NCI-H2081 (cell line): ENCODE measurements at places on chromosomes 2 and 18.

DNA sequence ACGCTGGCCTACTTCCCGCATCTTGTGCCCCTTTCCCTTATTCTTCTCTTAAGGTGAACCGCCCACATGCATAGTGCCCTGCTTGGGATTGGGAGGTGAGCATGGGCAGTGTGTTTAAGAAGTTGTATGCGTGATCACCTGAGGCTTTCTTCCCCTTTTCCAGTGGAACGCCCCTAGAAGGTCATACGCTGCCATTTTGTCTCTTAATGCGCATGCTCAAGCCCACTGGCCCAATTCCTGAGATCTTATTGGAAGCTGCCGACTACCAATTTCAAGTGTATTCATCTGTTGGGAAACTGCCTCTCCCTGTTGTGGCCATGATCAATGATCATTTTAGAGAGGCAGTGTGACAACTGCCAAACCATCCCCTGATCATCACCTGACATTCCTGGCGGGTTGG lies 3.3 kb upstream of the CETN1 start:
- no peak for DNase-seq

GRCh38 chr2:33272001-33272400 lies 204.4 kb upstream of the RASGRP3 start:
- no peak for DNase-seq

- DNase-seq, result no peak
These were observed 61.9 kb upstream of the CREB1 start for GRCh38 chr2:207467716-207468347.

- DNase-seq, result no peak
These were observed 27.0 kb downstream of the TFCP2L1 start for GRCh38 chr2:121258051-121258450.

GRCh38 chr2:30235859-30236535 lies 4.7 kb downstream of the LBH start:
- no peak for DNase-seq

DNA sequence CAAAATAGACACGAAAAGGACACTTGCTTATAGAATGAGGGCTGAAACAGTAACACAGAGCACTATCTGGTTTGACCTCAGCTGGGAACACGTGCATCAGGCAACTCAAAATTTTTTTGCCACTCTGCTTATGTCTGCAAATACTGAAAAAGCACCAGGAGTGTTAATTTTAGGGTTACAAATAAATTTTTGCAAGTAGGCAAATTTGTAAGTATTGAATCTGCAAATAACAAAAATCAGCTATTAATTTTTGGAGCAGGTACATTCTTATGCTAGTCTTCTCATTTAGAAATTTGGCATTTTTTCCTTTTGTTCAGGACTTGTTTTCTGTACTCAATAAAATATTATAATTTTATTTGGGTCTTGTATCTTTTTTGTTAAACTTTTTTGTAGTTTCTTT lies 29.7 kb downstream of the DYTN start:
- no peak for DNase-seq

DNA sequence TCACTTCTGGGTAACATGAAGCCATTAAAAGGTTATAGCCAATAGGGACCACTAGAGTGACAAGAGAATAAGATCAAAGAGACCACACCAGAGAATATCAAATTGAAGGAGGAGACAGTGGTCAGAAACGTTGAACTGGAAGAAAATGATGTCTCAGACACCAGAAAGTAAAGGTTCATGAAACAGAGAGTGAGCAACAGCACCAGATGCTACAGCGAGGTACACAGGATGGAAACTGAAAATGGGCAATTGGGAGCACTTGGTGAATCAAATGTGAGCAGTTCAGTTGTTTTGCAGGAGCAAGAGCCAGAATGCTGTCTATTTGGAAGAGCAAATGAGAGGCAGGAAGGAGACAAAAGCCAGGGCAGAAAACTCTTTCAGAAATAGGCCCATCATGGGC lies 162.6 kb downstream of the SS18 start:
- no peak for DNase-seq

- DNase-seq, result no peak
These were observed 422.0 kb downstream of the GALR1 start for GRCh38 chr18:77671456-77672167.

- no peak for DNase-seq
These were observed 10.6 kb upstream of the SNTG2 start for GRCh38 chr2:939936-940601.

- peak; percentile 42 for DNase-seq
These were observed 1.2 kb downstream of the REV1 start for GRCh38 chr2:99488539-99489062.

- peak; percentile 38 for DNase-seq
These were observed 33.1 kb upstream of the TTC39C start for GRCh38 chr18:23981369-23981980.

- DNase-seq, result no peak
These were observed 89.3 kb upstream of the TMEM247 start for GRCh38 chr2:46390036-46390435.

DNA sequence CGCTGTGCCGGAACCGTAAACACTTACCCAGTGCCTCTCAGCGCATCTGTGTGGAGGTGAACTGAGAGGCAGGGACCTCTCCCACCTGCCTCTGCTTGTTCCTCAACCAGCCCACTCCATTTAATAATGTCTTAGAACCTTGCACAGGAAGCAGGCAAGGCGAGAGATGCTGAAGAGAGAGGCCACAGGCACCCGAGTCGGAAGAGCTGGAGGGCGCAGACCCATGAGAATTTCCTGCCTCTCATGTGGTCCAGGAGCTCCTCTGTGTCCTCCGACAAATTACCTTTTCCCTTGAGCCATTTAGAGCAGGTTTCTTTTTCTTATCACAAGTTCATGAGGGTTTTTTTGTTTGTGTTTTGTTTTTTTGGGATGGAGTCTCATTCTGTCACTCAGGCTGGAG lies 4.9 kb upstream of the RFX8 start:
- no peak for DNase-seq

DNA sequence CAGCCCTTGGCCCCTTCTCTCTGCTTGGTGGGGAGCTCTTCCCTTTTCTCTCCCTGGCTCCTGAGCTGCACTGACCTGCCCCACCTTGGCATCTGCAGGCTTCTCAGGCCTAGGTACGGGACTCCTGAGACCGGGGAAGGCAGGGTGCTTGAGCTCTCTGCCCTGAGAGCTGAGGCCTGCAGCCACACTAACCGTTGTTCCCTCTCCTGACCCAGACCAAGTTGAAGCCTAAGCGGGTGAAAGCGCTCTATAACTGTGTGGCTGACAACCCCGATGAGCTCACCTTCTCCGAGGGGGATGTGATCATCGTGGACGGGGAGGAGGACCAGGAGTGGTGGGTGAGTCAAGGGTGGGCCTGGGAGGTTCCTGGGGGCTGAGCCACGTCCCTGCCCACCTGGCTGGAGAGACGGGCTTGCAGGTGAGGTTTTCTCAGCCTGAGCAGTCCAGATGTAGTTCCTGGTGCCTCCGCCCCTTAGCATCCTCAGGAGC lies 22.2 kb downstream of the ITGB1BP1 start:
- DNase-seq, result no peak

GRCh38 chr18:45467293-45467692 lies 148.0 kb upstream of the SLC14A2 start:
- DNase-seq, result no peak

- DNase-seq, result no peak
These were observed 16.9 kb upstream of the ZCCHC2 start for GRCh38 chr18:62505669-62506494.

DNA sequence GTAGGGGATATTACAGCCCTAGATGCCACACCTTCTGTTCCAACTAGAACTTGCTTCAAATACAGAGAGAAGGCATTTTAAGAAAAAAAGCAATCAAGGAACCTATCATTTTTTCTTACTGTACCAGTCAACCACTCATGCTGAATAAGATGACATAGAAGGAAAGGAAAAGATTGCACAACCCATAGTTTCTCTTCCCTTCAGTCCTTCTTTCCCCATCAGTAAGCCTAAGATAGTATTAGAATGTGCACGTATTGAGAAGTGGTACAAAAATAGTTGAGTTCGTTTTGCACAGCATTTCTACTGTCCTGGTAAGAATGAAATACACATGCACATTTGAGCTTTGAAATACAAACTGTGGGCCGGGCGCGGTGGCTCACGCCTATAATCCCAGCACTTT lies 27.0 kb upstream of the HK2 start:
- DNase-seq, result no peak

GRCh38 chr2:1248187-1248586 lies 165.1 kb upstream of the TPO start:
- DNase-seq, result no peak

- no peak for DNase-seq
These were observed 68.7 kb upstream of the STK39 start for GRCh38 chr2:168316073-168316440.

- no peak for DNase-seq
These were observed 655.0 kb downstream of the STK39 start for GRCh38 chr2:167592441-167592840.

GRCh38 chr2:218979846-218980734 lies 4.9 kb downstream of the FEV start:
- DNase-seq, result peak; percentile 86

GRCh38 chr18:3179430-3180089 lies 40.2 kb downstream of the MYOM1 start:
- no peak for DNase-seq

- DNase-seq, result peak; percentile 54
These were observed 37.1 kb downstream of the B4GALT6 start for GRCh38 chr18:31647127-31647753.

DNA sequence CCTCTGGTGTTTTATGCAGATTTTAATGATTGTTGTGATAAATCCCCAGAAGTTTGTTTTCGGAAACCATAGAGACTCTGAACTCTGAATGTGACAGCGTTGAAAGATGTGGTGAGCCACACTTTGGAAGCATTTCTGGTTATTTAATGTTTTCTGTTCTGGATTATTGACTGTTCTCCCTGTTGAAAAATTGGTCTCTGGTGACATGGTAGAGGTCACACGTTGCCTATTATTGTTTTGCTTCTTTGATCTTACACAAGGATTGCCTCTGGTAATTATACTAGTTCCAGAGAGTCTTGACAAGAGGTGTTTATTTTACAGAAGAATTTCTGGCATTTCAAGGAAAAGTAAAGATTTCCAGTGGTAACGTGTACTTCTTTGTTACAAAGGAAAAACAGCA lies 127.1 kb downstream of the GREB1L start:
- no peak for DNase-seq

GRCh38 chr2:190121971-190122370 lies 59.4 kb upstream of the MSTN start:
- DNase-seq, result no peak

GRCh38 chr2:135851858-135852257 lies 14.9 kb upstream of the LCT start:
- DNase-seq, result no peak
